Smooth muscle cell of bladder (primary cell): ENCODE measurements at places on chromosomes 5 and 9. TPM values are rescaled to one million over a fixed set of nuclear protein-coding genes. Genes with fewer than 3 reads are reported as not detected.

The C6 gene
- 0.14 and 0.28 TPM in 2 replicates for total RNA-seq

The CCNO gene
- not detected in 2 replicates for total RNA-seq

The MACIR gene
- 2.6 and 4.5 TPM in 2 replicates for total RNA-seq

The PCDHB15 gene
- 0.46 and 0.71 TPM in 2 replicates for total RNA-seq

The PCDHB9 gene
- 0.09 and 0.14 TPM in 2 replicates for total RNA-seq

The PRUNE2 gene
- 9.2 and 15.1 TPM in 2 replicates for total RNA-seq

The PFN3 gene
- not detected in 2 replicates for total RNA-seq

The GNA14 gene
- total RNA-seq = 0.57 and 1.4 TPM in 2 replicates

The SLC45A2 gene
- total RNA-seq = 0.14 and 0.18 TPM in 2 replicates

The GALT gene
- 24.3 and 29.8 TPM in 2 replicates for total RNA-seq
